Upper lobe of right lung (tissue), 1 donor: ENCODE measurements at places on chromosomes 13 and 19. TPM values are rescaled to one million over a fixed set of nuclear protein-coding genes. Genes with fewer than 3 reads are reported as not detected.
A peak's percentile ranks its signal among the peaks of the same experiment; 100 is the strongest.

- DNase-seq = no peak
Measured at GRCh38 chr19:15466851-15467733, 2.7 kb upstream of the RASAL3 start.

GRCh38 chr13:57946361-57946760 is 314.8 kb downstream of the PCDH17 start:
- no peak for DNase-seq

DNA sequence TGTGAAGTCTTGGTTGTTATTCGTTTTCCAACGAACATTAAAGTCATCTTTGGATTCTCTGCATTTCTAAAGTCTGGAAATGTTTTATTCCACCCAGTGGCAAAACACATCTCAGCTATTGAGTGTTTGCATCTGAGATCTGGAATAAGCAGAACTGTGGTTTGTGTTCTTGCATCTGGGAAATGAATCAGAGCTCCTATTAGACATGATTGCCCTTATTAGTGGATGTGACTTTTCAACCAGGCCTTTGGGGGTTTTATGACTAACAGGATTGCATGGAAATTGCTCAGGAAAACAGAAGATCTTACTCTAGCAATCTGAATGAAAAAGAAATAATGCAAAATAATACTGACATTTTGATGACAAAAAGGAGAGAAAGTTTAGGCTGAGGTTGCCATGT is 488.8 kb downstream of the IRS2 start:
- no peak for DNase-seq

DNA sequence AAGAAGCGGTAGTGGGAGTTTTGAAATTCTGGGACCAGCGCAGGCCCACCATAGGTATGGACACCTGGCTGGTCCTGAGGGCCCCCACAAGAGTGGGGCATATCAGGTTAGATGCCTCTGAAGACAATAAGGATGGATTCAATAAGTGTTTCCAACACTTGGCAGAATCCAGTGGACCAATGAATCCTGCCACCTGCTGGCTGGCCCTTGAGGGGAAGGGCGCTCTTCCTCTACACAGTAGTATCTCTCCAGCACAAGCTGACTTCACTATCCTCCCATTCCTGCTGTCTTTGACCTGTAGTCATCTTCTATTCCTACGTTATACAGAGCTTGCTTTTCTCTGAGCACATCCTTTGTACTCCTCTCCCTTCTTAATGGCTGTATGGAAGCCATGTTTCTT is 199.7 kb upstream of the TSHZ3 start:
- no peak for DNase-seq

- DNase-seq = no peak
Measured at GRCh38 chr19:2774083-2774679, 8.9 kb downstream of the SGTA start.

DNA sequence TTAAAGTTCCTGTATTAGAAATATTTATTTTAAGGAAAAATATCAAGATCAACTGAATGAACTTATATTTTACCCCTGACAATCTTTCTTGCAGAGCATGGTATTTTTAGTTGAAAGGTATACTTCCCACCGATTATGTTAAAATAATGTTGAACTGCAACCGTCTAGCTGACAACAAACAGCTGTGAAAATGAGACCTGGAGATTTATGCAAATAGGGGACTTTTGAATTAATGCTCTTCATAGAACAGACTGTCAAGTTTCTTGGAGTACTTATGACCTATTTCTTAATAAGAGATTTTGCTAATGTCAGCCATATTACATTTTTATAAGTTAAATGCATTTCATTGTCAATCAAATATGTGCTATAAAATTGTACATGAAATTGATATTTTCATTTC is 210.9 kb downstream of the NALCN start:
- DNase-seq = no peak

- DNase-seq = no peak
Measured at GRCh38 chr13:83995930-83996329, 113.7 kb upstream of the SLITRK1 start.

- no peak for DNase-seq
Measured at GRCh38 chr19:50837300-50837699, 3.9 kb upstream of the KLK15 start.

DNA sequence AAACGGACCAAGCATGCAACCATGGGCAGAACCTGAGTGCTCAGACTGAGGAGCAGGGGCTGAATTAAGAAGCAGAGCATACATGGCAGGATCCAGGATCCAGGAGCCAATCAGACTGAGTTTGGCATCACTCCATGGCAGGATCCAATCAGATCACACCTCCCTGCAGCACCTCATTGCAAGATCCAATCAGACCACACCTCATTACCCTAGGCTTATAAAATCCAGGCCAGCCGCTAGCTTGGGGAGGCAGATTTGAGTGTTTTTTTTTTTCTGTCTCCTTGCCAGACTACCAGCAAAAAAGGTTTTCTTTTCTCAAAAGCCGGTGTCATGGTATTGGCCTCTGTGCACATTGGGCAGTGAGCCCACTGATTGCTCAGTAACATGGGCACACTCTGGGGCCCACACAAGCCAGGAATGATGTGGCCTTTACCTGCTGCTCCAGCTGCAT is 127.9 kb upstream of the GJB6 start:
- DNase-seq = no peak

GRCh38 chr19:52219611-52220010 is 29.8 kb downstream of the PPP2R1A start:
- no peak for DNase-seq

- DNase-seq = no peak
Measured at GRCh38 chr13:75372517-75372916, 109.5 kb downstream of the TBC1D4 start.

DNA sequence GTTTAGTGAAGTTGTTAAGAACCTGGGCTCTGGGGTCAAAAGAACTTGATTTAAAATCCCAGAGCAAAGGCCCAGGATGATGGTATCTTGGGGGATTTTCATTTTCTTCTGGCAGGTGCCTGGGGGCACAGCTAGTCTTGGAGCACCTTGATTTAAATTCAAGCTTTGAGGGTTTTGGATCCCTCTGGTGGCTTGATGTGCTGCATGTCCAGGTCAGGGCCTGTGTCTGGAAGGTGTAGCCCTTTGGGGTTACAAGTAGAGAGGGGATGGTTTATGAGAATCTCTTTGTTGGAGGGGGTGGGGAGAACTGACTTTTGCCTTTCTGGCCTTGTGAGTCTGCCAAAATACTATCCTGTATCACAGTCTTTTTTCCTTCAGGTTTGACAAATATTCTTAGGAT is 55.8 kb downstream of the AKAP11 start:
- no peak for DNase-seq

- DNase-seq = peak; percentile 43
Measured at GRCh38 chr19:2557093-2557440, 81.1 kb downstream of the GADD45B start.

Gene ZNF555
- total RNA-seq = 6.9 TPM

Gene VSTM2B
- total RNA-seq = not detected

Gene KRTDAP
- not detected for total RNA-seq
